H1 (cell line): ENCODE measurements at places on chromosomes 13 and 19.

- DNase-seq = no peak
These were observed 533.4 kb upstream of the NBEA start for GRCh38 chr13:34408640-34409039.

- DNase-seq = no peak
These were observed 26.0 kb downstream of the IRS2 start for GRCh38 chr13:109760402-109760801.

DNA sequence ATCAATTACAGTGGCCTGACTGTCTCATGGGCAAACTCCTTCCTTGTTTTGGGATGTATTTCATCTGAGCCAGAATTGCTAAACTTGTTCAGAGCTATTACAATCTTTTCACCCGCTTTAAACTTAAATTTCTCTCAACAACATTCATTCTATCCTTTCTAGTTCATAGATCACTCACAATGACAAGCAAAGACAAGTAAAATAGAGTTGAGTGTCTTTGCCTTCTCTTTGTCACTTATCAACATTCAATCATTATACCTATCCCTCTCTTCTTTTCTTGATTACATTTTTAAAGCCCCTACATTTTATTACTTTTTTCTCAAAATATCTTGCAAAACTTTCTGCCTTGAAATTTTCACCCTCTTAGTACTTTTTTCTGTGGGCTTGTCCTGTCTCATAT lies 1113.1 kb downstream of the PCDH17 start:
- no peak for DNase-seq

DNA sequence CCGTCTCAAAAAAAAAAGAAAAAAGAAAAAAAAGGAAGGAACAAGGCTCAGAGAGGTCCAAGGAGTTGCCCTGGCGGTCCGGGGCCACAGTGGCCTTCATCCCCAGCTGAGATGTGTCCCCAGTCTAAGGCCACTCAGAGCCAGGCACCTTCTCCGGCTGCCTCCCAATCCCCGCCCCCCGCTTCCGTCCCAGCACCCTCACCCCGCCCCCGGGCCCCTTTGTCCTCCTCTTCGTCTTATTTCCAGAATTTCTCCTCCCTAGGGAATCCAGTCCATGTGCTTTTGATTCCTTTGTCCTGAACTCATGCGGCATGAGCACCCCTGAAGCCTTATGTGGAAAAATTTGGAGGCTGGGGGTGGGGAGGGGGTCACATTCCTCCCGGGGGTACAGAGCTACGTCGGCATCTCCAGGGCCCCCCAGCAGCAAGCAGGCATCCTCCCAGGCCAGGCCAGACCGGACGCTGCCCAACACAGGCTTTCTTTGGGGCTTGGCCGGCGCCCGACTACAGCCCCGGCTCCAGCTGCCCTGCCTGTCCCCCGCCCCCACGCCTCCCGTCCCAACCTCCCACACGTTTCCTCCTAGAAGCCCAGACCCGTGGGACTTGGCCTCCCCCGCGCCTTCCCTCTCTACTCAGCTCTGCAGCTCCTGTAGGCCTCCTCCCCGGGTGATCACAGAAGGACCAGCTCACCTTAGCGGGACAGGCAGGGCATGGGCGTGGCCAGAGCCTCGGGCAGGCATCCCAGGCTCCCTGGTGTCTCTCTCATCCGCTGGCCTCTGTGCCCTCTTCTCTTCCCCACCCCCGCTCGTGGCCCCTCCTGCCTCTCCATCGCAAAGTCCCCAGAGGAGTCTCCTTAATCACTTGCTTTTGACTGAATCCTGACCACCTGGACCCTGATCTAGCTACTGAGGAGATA lies 17.8 kb upstream of the ADGRE5 start:
- peak; percentile 53 for DNase-seq

DNA sequence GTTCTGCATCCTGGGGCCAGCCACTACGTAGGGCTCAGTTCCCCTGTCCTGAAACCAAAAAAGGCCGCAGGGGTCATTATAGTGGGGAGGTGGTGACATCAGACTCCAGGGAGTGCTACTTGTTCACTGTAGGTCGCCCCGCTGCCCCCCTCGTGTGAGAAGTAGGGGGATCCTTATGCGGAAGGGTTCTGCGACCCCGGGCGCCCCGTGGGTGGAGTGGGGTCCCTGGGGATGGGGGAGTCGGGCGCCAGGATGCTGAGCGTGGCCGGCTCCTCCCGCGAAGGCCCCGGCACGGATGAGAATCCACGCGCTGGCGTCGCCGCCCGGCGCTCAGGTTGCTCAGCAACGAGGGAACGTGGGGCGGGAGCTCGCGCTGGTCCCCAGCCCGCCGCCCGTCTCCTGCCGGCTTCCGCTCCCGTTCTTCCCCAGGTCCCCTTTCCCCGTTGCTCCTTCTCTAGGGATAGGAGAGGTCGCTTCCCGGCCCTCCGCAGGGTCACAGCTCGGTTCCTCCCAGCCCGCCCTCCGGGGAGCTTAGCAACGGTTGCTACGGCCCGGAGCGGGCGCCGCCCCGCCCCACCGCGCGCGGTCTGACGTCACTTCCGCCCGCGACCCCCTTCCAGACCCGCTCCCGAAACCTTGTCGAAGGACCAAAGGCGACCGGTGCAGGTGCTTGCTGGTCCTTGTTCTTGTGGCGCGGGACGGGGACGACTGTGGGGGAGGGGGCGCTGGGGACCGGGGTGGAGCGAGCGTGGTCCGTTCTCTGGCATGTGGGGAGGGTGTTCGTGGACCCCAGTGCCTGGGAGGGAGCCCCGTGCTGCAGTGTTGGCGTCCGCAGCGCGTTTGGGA lies at the start of gene NAT14:
NAT14 (plus strand) TSS at position 596 of the 846 bp plus-strand sequence. CDS start 521 bp downstream, outside the sequence.
- peak; percentile 68 for DNase-seq

DNA sequence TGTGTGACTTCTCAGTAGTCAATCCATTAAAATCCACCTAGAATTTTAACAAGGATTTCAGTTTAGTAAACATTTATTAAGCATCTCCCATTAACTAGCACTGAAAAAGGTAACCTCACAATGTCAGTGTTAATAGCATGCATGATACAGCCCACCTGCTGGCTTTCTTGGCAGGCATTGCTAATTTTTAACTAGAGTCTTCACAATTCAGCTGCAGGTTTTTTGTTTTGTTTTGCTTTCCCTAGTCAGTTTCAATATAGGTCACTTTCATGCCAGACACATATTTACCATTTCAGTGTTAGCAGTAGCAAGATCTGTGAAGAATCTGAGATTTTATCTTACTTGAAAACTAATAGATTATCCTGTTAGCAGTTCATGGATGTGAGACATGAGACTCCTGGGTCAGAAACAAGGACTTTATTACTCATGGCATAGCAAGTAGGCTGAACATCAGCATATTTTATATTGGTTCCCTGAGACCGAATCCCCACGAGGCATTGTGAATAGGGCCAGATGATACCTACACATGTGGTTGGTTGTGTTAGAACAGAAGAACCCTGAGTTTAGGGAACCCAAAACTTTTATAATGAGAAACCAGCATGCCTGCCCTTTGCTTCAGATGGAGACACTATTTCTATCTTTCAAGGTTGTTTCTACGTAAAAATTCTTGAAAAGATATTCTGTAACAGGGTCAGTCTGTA lies 198.0 kb upstream of the HTR2A start:
- no peak for DNase-seq

GRCh38 chr19:33785795-33786194 lies 10.9 kb upstream of the KCTD15 start:
- no peak for DNase-seq

GRCh38 chr13:84455143-84455905 lies 573.0 kb upstream of the SLITRK1 start:
- DNase-seq = no peak

DNA sequence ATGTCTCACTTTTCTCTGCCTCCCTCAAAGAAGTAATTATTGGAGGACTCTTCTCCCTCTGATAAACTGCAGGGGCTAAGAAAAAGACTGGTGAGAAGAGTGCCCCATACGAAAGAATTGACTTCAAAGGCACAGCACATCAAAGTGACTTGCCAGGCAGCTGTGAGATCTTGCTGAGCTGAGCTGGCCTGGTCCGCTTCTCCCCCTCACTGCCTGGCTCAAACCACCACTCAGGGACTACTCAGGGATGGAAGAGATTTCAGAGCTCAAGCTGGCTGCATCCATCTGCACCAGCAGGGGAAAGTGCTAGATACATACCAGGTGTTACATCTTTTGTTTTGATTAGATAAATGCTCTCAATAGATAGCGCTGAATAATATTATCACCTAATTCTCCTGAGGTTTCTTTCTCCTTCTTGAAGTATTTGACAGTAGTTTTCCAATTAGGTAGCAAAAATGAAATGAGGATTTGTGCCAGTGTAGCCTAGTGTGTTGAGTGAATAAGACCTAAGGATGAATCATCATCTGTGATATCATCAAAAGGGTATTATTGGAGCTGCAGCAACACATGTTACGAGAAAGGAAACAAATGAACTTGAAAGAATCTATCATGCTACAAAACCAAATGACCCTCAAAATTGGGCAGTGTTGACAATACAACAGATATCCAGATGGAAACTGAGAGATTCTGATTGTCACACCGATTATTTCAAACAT lies 379.8 kb downstream of the TBC1D4 start:
- DNase-seq = no peak

DNA sequence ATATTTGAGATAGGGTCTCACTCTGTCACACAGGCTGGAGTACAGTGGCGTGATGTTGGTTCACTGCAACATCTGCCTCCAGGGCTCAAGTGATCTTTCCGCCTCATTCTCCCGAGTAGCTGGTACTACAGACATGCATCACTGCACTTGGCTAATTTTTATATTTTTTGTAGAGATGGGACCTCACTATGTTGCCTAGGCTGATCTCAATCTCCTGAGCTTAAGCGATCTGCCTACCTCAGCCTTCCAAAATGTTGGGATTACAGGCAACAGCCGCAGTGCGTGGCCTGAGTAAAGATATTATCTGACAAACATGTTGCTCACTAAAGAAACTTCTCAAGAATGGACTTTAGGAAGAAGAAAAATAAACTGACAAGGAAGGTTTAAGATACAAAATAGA lies 125.4 kb upstream of the ABCC4 start:
- DNase-seq = no peak

- no peak for DNase-seq
These were observed 31.6 kb downstream of the SHISA2 start for GRCh38 chr13:26019881-26020870.

- DNase-seq = no peak
These were observed 10.1 kb downstream of the ZNF234 start for GRCh38 chr19:44151491-44151890.

GRCh38 chr13:102038787-102039186 lies 363.1 kb downstream of the FGF14 start:
- no peak for DNase-seq

- DNase-seq = no peak
These were observed 96.3 kb upstream of the GPR183 start for GRCh38 chr13:99403458-99403971.

DNA sequence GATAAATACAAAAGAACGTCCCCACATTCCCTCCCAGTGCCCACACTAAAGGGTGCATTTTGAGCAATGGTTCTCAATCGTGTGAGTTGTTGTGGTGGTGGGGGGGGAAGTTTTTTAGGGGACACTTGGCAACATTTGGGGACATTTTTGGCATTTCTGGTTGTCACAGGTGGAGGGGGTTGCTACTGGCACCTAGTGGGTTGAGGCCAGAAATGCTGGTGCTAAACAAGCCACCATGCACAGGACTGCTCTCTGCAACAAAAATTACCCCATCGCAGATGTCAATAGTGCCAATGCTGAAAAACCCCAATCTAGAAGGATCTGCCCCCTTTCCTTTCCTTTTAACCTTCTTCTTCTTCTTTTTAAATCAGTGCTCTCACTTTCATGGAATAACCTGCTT lies 453.3 kb downstream of the TSHZ3 start:
- no peak for DNase-seq

GRCh38 chr13:28582225-28582891 lies 76.6 kb upstream of the POMP start:
- no peak for DNase-seq

- DNase-seq = peak; percentile 65
These were observed 177.5 kb downstream of the DCLK1 start for GRCh38 chr13:35953537-35954206.

GRCh38 chr13:95784161-95784899 lies 107.4 kb downstream of the DNAJC3 start:
- no peak for DNase-seq

GRCh38 chr19:2761876-2762782 lies 20.9 kb downstream of the SGTA start:
- no peak for DNase-seq

- DNase-seq = no peak
These were observed 110.3 kb downstream of the NALCN start for GRCh38 chr13:101305981-101306411.

DNA sequence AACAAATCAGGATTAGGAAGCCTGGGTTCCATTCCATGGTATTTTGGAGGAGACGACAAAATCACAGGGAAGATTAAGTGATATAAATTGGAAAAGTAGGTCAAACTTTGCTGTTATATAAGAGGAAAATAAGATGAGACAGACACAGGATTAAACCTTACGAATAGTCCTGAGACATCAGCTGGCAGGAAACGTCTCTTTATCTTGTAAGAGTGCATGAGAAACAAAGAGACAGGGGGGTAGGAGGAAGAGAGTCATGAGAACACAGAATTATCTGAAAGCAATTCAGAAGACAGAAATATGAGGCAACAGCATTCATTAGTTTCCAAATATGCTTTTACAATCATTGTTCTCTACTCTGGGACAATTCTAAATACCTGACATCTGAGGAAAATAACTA lies 310.6 kb upstream of the MIR17HG start:
- DNase-seq = no peak

DNA sequence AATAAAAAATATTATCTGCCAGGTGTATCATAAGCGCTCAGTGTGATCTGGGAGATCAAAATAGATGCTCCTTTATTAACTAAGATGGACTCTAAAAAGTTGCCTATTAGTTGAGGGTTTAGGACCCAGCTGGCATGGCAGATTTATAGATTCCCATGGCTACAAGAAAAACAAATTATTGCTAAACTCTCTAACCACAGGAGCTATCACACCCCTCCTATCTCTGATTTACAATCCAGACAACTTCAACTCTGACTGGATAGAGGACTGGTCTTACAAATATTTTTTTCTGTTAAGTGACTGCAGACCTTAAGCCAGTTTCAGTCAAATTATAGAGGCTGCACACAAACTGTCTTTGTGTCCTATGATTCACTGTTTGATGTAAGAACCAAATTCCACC lies 45.4 kb upstream of the MYCBP2 start:
- DNase-seq = no peak

GRCh38 chr13:110218581-110219201 lies 88.3 kb downstream of the COL4A1 start:
- DNase-seq = no peak

DNA sequence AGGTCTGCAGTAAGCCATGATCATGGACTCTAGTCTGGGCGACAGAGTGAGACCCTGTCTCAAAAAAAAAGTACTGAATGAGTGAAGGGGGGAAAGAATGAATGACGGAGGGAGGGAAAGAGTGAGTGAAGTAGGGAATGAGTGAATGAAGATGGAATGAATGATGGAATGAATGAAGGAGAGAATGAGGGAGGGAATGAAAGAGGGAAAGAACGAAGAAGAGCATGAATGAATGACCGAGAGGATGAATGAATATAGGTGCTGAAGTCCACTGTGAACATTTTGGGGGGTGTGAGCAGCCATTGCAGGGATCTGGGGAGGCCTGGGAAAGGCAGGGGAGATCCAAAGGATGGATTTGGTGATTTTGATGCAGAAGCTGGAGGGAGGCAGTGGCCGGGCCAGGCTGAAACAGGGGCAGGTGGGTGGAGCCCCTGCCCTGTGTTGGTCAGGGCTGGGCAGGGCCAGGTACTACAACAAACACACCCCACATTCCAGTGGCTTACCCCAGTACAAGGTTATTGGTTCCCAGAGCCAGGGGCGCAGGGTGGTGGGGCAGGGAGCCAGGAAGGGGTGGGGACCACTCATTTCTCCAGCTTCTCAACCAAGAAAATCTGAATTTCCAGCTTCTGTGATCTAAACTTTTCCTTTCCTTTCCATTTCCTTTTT lies 14.3 kb downstream of the SLC27A1 start:
- DNase-seq = no peak
